Stomach (tissue), 19 donors: ENCODE measurements at places on chromosomes 2 and 18.

- DNase-seq, result peak; percentile 62
- peak overlapping the region; percentile 44 for H3K4me3 ChIP-seq
Observed at GRCh38 chr2:240455647-240456446, 20.4 kb downstream of the GPC1 start.

DNA sequence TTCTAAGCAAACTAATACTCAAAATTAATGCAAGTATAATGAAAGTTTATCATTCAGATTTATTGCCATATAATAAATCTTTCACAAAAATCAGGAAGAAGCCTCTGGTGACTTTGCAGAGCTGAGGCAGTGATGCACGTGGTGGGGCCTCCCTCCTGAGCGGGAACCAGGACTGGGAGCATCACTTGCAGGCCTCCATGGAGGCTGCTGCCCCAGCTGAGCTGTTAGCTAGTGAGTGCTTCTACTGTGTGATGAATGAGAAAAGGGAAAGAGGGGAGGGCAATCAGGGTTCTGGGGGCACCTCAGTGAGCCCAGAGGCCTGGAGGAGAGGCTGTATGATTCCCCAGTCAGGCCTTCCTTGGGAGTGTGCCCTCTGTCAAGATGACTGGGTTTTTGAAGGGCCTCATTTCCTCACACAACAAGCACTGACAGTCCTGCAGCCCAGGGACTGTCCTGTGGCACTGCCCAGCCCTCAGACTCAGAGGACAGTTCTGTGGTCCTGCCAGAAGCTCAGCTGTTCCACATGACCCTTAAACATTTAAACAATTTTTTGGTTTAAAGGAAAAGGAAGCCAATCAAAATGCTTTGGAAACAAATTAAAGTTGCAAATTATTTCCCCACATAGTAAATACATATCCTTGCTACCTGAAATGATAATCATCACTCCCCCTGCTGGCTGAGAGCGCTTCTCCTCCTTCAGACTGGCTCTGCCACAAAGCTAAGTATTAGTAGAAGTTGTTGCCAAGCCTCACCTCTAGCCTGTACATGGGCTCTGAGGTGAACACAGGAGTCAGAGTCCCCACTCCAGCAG is 90.9 kb upstream of the SMAD7 start:
- H3K4me1 ChIP-seq, result no peaks in the 10 kb centered on the region
- no peak overlapping the region for H3K27ac ChIP-seq
- peak; percentile 70 for DNase-seq
- H3K36me3 ChIP-seq, result peaks cover 61% of the 10 kb centered on the region
- no peaks in the 10 kb centered on the region for H3K27me3 ChIP-seq

GRCh38 chr2:41972819-41973218 is 75.0 kb upstream of the PKDCC start:
- H3K27ac ChIP-seq, result no peak overlapping the region
- H3K36me3 ChIP-seq, result no peaks in the 10 kb centered on the region
- no peak for DNase-seq
- no peaks in the 10 kb centered on the region for H3K27me3 ChIP-seq

GRCh38 chr18:51278045-51278649 is 80.7 kb upstream of the MEX3C start:
- H3K36me3 ChIP-seq, result no peaks in the 10 kb centered on the region
- peak; percentile 35 for DNase-seq
- no peak overlapping the region for H3K27ac ChIP-seq
- H3K4me3 ChIP-seq, result no peak overlapping the region

- no peak overlapping the region for H3K4me3 ChIP-seq
- peaks cover 16% of the 10 kb centered on the region for H3K4me1 ChIP-seq
- DNase-seq, result peak; percentile 7
- peak overlapping the region; percentile 98 for H3K27ac ChIP-seq
- no peaks in the 10 kb centered on the region for H3K27me3 ChIP-seq
- no peaks in the 10 kb centered on the region for H3K36me3 ChIP-seq
Observed at GRCh38 chr18:51193621-51194287, 3.7 kb downstream of the MEX3C start.
